Stimulated activated CD4-positive, alpha-beta T cell treated with anti-CD3 and anti-CD28 coated beads, TNF-alpha, amount 100 ng/mL, for 1 hour (primary cell): ENCODE measurements at places on chromosomes 5 and 9.

DNA sequence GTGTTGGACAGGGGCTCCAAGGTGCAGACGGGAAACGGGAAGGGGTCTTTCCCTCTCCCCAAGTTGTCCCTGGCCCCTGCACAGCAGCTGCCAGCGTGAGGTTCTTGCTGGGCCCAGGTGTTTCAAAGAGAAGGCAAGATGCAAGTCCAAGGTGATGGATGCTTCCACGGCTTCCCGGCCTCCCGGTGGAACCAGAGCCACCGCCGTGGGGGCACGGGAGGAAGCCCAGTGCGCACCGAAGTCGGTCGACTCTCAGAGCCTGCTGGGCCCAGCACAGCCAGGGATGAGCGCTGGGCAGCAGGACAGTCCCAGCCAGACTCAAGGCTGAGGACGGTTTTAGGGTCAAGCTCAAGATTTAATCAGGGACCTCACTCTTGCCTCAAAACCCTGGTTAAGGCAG, 25.2 kb upstream of the BARHL1 start:
- no peak for DNase-seq

DNA sequence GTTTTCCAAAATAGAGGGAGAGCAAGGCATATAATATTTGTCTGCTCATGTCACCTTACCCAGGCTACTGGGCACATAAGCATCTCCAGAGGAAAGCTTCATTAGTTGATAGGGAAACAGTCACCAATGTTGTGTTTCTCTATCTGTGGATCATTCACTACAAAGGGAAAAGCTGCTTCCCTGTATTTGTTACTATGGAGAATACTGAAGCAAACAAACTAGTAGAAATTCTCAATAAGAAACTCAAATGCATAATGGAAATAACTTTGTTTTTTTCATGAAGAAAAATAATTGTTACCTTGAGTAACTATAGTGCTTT, 138.2 kb downstream of the PCSK1 start:
- no peak for DNase-seq

DNA sequence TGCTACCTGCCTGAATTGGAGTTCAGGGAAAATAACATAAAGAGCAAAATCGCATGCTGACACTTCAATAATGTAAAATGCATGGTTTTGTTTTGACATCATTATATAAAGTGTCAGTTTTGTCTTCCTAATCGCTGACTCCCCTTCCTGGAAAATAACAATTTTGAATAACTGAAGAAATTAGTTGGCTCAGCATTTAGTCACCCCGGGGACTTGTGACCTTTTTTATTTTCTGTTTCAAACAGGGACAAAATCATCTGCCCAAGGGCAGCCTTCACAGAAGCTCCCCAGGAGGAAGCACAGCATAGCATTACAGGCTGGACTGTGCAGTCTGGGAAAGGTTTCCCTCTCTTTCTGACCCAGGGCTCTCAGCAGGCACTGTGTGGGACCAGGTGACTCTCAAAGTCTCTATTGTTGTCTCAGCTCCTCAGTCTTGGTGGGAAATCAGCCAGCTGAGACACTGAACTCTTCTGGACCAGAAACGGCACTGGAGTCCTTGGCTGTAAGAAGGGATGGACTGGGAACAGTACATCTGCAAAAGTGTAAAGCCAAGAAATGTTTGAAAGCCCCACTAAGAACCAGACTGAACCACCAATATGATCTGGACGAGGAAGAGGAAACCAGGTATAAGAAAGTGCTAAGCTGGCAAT, 671.3 kb upstream of the KLF4 start:
- no peak for DNase-seq

DNA sequence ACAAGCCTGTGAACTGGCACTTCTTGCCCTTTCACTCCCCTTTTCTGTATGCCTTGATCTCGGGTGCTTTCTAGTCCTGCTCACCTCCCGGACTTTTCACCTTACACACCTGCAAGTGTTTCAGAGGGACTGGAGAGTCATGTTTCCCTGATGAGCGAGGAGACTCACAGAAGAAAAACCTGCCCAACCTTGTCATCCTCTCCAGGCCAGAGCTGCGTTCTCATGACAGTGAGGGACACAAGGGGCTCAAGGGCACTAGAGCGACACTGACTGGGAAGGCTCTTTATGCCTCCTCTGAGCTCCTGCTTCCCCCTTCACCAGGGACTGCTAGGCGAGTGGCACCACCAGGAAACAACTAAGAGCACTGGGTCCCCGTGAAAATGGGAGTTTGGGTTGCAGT, 376.9 kb upstream of the RPS23 start:
- no peak for DNase-seq

- DNase-seq: no peak
These were observed 57.5 kb upstream of the PAPPA start for GRCh38 chr9:116096046-116096445.

GRCh38 chr5:133996683-133997252, 8.0 kb downstream of the VDAC1 start:
- DNase-seq: no peak

DNA sequence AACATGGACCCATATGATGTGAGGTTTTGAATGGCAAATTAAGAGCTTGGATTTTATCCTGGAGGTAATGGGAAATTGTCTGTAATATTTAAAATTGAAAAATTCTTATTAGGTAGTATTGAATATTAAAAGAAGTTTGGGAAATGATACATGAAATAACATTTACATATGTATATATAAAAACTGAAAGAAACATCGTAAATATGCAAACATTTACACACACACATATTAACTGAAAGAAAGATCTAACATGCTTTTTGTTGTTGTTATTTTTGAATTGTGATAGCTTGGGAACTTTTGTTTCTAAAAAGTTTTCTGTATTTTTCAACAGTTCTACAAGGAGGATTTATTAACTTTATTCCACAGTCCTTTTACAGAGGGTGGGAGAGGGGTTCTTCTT, 82.8 kb upstream of the ITGA2 start:
- no peak for DNase-seq
